Liver (tissue), 10 donors: ENCODE measurements at places on chromosomes 7 and 10.

- DNase-seq: no peak
Observed at GRCh38 chr10:60298408-60299389, 91.0 kb downstream of the ANK3 start.

- peak; percentile 69 for DNase-seq
Observed at GRCh38 chr7:24812305-24812945, 55.2 kb upstream of the GSDME start.

DNA sequence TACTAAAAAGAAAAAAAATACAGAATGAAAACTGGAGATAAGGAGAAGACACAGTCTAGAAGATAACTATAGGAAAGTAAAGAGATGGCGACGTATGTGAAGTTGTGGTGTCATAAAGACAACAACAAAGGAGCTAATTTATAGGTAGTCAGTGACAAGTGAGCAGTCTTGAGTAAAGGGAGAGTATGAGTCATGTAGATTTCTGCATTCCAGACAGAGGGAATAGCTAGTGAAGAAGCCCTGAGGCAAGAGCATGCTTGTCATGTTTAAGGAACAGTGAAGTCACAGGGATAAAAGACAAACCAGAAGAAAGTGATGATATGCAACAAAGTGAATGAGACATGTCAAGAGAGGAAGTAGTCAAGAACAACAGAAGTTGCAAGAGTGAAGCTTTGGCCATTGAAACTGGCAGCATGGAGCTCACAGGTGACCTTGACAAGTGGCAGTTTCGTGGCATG is 2.3 kb upstream of the MIOS start:
- DNase-seq: no peak

GRCh38 chr7:149377386-149377785 is 83.5 kb downstream of the ZNF777 start:
- no peak for DNase-seq

DNA sequence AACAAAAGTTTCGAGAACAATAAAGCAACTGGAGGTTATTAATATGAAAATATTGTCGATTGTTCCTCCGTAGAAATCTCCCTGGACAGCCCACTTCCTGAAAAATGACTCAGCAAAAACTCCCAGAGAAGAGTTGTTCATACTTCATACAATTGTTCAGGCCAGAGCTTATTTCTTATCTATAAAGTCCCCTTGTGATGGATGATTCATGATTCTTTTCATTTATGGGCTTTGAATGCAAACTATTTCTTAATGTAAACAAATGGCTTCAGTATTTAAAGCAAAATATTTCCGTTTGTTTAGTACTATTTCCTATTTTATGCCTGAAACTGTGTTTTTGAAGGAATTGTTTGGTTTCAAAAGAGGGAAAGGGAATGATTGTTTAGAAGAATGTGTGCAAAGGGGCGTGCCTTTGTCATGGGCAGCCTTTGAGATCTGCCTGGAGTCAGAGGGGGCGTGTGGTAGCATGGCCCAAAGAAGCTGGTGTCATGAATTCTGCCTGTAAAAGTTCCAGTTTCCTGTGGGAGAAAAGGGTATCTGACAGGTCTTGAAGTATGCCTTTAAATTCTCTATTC is 26.2 kb upstream of the EXOC6 start:
- DNase-seq: no peak

DNA sequence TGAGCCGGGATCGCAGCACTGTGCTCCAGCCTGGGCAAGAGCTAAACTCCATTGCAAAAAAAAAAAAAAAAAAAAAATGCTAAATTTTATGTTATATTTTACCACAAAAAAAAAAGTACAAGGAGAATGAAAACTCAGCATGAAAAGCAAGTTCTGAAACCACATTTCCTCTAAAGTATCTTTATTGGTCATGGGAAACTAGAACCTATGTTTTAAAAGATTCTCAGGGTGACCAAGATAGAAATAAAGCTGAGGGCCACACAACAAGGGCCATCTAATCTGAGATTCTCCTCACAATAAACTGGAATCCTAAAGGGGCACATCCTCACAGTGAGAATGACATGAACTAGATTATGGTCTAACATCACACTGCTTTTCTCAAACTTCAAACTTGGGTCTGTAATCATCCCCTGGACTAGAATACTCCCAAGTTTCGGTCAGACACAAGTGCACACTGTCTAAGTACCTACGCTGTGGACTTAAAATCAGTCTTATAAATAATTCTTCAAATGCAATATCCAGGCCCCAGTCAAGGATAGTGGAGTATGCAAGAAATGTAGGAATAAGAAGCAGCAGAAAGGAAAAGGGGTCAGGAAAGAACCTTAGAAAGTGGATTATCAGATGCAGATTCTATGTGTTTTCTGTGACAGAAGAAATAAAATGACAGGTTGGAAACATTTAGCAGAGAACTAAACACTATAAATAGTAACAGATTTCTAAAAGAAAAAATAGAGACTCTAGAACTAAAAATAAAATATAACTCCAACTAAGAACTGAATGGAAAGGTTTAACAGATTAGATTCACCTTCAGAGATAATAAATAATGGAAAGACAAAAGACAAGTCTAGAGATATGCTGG is 49.9 kb downstream of the COA1 start:
- DNase-seq: no peak

DNA sequence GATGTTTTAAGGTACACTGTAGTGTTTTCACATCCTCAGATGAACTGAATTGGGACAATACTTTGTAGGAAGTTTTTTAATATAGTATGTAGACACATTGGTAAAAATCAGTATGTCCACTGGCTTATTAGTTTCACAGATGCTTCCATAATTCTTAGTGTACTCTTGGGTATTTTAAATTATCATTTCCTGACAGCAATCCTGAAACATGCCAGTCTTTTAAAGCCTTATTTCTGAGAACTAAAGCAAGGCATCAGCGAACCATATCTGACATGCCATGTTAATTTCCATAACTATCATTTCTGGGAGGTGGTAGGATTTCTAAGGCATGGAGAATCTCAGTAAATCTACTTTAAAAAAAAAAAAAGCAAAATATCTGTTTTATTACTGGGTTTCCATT is 266.4 kb downstream of the ADK start:
- DNase-seq: no peak

DNA sequence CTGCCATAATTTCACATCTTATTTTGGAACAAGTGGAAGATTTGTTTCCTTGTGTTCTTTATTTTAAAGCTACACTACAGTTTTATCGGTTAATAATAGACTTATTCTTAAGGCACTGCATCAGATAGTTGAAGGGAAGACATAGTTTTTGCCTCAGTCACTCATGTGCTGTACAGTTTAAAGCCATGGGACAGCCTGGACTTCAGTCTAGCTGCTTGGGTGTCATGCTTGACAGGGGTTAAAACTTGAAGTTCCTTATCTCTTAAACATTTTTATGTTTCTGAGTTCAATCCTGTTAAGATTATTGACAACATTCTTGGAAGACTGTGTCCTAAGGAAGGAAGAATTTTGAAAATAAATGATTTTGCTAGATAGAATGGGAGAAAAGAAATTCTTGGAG is 49.7 kb downstream of the PPP1R9A start:
- DNase-seq: no peak

GRCh38 chr7:88203401-88203800 is 16.4 kb downstream of the SRI start:
- DNase-seq: no peak

DNA sequence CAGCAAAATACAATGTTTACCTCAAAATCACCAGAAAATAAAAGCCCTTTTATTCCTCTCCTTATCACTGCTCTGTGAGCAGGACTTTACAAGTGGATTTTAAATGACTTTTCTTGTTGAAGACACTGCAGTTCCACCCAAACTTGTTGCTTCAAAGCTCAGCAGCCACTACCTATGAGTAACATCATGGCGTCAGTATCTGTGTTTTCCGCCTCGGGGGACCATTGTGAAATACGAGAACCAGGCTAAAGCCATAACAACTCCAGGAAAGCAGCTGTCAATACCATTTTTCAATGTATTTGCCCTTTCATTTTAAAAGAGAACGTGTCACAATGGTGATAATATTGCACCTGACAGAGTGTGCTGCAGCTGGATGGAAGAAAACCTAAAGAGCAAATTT is 284.0 kb upstream of the RNF32 start:
- no peak for DNase-seq

- DNase-seq: no peak
Observed at GRCh38 chr10:123485341-123485960, 180.7 kb upstream of the GPR26 start.

DNA sequence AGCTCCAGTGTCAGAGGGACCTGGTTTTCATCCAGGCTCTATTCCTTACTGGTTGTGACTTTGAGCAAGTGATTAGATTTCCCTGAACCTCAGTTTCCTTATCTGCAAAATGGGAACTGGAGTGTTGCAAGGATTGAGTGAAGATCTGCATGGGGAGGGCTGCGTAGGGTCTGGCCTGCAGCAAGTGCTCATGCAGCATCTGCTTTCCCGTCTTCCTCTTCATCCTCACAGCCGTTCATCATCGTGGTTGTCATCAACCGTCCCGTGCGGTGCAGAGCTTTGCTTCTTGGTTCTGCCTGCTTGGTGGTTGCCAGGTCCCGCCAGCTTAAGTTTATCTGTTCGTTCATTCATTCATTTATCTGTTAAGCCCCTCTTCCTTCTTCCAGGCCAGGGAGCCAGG is 135.0 kb downstream of the GRK5 start:
- no peak for DNase-seq

DNA sequence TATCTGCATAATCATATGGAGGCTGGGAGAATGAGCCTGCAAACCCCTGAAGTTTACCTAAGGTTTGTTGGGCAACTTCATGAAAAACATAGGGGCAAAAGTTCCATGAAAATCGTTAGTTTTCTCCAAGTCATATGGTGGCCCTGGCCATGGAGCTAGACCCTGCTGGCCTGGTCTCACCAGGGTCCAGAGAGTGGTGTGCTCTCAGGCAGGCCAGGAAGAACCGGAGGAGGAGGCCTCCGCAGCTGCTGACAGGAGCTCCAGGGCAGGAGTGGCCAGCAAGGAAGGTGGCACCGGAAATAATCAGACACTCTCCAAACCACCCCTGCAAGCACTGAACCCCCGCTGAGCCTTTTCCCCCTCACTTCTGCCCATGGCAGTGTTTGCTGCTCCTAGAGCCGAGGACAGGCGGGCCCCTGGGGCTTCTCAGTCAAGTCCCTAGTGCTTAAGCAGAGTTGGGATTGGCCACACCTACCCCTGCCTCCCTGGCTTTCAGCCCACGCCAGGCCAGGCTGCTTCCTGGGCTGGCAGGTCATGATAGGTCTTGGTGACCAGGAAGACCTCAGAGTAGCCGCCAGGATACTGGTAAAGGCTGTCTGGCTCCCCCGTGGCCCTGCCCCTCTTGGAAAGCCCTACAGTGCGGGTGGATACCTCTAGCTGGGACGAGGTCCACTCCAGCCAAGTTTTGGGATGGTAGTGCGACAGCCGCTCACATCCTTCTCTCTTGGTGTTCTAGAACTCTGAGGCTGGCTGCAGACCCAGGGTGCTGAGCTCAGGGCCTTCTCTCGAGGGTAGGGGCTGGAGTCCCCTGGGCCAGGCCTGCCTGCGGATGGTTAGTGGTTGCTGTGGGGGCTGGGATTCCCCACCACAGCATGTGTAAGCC is 242.8 kb downstream of the MGMT start:
- DNase-seq: peak; percentile 42

DNA sequence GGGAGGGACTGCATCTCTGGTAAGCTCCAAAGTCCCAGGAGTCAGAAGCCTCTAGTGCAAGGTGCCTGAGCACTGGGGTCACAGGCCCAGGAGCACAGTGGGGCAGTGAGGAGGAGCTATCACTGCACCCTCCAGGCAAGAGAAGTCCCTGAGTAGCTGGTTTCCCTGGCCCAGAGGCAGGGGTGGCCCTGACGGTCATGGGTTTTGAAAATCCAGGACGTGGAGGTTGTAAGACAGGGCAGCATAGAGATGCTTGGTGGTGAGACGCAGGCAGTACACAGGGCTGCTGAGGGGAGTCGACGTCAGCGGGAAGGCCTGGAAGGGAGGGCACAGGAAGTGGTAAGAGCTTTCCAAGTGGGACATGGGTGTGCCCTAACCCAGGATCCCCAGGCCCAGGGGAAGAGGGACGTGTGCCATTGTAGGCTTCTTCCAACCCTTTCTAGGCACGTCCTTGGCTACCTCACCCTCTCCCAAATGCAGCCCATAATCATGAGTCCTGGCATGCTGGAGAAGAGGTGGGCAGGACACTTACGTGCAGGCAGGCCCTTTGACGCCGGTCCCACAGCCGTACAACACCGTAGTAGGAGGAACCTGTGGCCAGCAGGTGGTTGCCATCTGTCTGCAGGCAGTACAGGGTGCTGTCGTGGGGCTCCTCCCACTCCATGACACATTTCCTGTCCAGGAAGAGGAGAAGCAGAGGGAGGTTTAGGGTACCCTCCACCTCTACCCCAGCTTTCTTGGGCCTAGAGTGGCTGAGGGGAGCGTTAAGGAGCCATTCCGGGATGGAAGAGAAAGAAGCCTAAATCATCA is 23.2 kb downstream of the DPCD start:
- DNase-seq: no peak

DNA sequence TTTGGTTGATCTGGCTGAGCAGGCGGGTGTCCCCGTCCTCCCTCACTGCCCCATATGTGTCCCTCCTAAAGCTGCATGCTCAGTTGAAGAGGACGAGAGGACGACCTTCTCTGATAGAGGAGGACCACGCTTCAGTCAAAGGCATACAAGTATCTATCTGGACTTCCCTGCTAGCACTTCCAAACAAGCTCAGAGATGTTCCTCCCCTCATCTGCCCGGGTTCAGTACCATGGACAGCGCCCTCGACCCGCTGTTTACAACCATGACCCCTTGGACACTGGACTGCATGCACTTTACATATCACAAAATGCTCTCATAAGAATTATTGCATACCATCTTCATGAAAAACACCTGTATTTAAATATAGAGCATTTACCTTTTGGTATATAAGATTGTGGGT is 26.9 kb upstream of the TRIM56 start:
- peak; percentile 79 for DNase-seq

GRCh38 chr7:98202367-98203195 is 8.7 kb upstream of the BHLHA15 start:
- DNase-seq: peak; percentile 27

DNA sequence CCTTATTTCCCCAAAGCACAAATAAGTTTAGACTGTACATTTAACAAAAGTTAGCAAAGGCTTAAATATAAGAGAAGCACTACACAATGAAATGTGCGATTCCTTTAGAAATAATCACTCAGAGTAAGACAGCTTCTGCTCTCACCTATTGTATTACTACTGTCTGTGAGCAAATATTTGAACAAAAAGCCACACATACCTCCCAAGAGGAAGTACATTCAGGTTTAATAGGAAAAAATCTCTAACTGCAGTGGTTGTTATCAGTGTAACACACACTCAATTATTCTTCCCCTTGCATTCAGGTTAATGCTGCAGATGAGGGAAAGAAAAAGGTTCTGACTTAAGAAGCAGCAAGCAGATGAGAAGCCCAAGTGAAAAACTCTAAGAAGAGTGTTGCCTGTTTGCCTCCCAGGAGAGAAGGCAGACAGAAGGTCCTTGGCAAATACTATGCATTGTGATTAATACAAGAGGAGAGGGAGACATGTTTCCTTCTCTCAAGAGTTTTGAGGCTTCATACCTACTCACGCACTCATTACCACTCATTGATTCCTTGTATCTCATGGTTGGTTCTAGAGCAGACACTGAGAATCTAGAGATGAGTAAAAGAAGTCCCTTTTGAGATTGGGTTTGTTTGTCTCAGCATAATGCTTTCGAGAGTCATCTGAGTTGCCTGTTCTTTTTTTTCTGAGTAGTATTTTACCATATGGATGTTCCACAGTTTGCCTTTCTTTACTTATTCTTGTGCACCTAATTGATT is 13.6 kb downstream of the GIMAP4 start:
- no peak for DNase-seq
